ENCODE measurements at places on chromosomes 7 and 10.

GRCh38 chr10:48377751-48378530, 71.5 kb downstream of the MAPK8 start:
- no peak for DNase-seq

- no peak for DNase-seq
These were observed 327.1 kb downstream of the GPR158 start for GRCh38 chr10:25501912-25502311.

DNA sequence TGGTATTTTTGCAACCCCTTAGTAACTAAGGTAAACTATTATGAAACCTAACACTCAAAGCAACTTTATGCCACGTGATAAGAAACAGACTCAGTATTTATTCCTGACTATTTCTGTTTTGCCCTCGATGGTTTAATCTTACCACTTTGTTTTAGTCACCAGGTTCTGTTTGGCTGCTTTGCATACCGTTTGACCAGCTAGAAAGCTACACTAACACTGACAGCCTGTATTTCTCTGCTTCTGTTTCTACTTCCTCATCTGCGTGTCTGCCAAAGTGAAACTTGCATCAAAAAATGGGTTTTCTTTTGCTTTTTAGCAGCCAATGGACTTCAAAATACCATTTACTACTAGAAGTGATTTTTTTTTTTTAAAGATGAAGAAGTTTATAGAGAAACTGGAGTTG, 802.5 kb downstream of the GRM8 start:
- DNase-seq, result no peak

DNA sequence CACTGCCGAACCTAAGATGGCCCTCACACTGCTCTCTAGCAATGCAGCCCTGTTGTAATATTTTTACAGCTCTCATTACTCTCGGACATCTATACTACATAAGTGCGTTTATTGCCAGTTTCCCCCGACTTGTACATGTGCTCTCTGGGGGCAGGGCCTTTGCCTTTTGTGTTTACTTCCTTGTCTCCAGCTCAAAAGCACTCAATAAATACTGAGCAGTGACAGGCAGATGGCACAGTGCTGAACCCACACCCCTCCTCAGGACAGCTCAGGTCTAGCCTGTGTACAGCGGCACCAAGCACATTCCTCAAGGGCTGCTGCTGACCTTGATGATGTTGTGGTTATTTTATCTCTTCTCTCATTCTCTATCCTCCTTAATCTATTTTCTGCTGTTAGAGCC, 68.0 kb upstream of the ELMO1 start:
- no peak for DNase-seq

GRCh38 chr7:6497994-6498393, 50.2 kb upstream of the DAGLB start:
- no peak for DNase-seq

GRCh38 chr7:143239813-143240212, 18.0 kb downstream of the TAS2R40 start:
- DNase-seq, result no peak

- no peak for DNase-seq
These were observed 34.8 kb downstream of the SGCE start for GRCh38 chr7:94621120-94621519.

DNA sequence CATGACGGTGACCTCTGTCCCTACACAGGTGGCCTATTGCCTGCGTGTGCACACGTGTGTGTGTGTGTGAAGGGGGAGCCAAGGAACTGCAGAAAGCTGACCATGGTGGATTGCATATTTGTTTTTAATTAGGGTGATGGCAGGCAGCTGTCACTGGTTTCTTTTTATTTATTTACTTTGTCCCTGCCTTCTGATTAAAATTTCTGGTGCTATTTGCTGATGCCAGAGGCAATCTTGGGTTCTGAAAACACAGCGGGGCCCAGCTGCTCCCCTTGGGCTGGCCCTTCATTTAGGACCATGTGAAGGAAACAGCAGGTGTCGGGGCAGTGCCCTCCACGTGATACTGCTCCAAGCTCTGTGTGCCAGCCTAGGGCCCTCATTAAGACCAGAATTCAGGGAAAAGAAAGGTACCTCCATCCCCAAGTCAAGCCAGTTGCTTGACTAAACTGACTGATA, 71.3 kb upstream of the PODXL start:
- DNase-seq, result no peak

DNA sequence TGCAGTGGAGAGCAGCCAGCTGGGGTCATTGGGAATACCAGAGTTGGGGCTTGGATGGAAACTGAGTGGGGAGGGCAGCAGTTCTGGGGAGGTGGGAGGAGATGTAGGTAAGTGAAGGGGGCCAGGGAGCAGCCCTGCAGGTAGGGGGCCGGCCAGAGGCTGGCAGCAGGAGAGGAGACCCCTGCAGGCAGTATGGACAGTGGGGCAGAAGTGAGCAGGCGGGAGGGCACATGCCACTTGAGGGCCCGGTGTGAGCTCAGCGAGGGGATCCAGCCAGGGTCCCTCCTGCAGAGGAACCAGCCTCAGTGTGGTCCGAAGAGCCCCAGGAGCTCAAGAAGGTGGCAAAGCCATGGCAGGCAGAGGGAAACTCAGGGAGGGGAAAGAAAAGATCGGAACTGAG, 75.4 kb downstream of the WDR11 start:
- no peak for DNase-seq

DNA sequence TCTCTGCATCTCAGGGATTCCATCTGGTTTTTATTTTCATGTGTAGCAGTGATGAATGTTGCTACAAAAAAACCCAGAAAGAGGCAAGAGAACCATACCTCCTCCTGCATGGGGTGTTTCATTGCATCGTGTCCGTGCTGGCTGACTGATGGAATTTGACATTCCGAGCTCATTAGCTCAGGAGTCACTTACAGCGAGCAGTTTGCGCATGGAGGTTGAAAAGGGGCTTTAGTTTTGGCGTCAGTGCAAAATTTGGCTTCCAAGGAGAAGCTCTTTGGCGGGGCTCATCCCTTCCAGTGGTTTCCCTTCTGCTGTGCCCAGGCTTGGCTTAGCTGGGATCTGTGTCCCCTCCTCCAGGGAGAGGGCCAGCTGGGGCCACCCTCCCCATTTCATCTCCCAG, 25.8 kb downstream of the EMX2 start:
- DNase-seq, result no peak

GRCh38 chr7:139078399-139078798, 31.1 kb downstream of the ZC3HAV1 start:
- no peak for DNase-seq

DNA sequence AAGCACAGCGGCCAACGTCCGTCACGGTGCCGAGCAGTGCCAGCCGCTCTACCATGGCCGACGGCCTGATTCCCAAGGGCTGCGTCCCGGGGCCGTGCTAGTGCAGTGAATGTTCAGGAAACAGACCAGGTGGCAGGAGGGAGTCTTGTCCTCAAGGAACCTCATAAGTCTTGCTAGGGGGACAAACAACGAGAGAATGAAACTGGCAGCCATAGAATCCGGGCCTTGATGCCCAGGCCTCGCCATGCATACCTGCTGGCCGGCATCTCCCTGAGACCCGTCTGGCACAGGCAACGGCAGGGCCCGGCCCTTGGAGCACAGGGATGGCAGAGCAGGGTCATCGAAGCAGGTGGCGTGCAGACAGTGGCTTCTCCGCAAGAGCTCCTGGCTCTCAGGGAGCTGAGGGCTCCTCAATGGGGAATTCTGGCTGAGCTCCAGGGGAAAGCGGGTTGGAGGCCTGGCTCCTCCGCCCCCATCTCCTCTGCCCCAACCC, 58.8 kb downstream of the DIP2C start:
- DNase-seq, result no peak

DNA sequence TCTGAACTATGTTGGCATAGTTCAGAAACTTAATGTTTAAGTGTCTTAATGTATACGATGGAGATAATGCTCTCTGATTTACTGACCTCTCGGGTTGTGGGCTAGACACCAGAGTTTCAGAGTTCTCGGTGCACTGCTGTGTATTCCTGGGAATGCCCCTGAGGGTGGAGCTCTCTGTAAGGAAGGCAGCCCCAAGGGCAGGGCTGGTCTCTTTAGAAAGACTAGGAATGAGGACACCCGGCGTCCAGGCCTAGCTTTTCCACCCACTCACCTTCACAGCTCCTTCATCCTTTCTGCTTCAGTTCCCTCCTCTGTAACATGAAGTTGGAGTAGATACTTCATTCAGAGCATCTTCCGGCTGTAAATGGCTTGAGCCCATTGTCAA, 536.6 kb upstream of the GALNT17 start:
- DNase-seq, result no peak

- DNase-seq, result no peak
These were observed 759.1 kb upstream of the IGFBP3 start for GRCh38 chr7:46680147-46680546.

GRCh38 chr10:133168617-133169031, 8.6 kb downstream of the KNDC1 start:
- DNase-seq, result no peak

DNA sequence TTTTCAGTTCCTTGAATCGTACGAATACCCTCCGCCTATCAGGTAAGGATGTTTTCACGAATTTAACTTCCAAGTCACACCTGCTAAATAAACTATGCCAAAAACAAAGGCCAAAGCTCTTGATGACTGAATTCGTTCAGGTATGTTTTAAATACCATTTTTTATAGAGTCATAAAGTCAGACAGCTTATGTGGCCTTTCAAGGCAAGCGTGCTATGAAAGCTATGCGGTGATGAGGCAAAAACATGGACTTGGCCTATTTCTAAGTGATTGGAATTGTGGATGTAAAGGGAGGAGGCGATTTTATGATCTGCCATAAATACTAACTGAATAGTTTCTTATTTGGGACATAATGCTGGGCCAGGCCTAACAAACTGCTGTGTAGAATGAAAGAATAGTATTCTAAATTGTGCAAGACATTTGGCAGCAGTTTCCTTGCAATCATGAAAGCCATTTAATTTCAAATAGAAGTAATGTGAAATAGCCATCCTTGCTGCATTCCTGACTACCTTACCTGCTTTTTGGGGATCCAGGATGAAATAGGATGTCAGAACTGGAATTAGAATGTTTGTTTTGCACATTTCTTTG, 14.0 kb downstream of the SLC39A12 start:
- DNase-seq, result no peak

GRCh38 chr7:47661051-47661714, 79.3 kb upstream of the TNS3 start:
- no peak for DNase-seq

DNA sequence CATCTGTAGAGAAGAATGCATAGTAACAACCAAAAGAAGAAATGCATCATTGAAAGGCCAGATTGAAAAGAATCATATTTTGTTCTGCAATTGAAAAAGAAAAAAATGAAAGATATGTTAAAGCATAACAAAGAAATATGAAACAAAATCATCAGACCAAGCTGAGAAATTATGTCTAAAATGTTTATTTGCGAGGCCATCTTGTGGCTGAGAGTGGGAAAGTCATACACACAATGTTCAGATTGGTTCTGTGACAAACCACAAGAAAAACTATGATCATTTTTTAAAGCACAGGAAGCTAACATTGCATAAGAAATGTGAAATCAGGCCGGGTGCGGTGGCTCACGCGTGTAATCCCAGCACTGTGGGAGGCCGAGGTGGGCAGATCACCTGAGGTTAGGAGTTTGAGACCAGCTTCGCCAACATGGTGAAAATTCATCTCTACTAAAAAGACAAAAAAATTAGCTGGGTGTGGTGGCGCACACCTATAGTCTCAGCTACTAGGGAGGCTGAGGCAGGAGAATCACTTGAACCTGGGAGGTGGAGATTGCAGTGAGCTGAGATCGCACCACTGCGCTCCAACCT, 36.6 kb downstream of the ABCB5 start:
- DNase-seq, result no peak

GRCh38 chr7:158840604-158841003, 11.3 kb upstream of the ESYT2 start:
- no peak for DNase-seq

GRCh38 chr10:130065251-130065650, 45.4 kb downstream of the C10orf143 start:
- no peak for DNase-seq

DNA sequence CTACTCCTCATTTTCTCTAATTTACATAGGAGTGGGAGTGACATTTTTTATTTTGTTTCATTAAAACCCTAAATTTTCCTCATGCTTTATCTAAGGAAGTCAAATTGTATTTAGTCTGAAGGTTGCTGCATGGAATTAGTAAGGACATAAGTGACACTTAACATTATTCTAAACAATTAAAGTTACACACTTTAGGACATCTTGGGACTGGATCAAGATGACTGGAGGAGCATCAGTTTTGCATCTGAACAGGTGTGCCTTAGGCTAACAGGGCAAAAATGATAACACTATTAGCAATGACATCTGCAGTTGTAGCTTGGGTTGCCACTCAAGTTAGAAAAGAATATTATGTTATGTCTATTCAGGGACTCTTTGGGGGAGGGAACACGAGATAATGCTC, 199.4 kb downstream of the HDAC9 start:
- no peak for DNase-seq

- no peak for DNase-seq
These were observed 634.8 kb downstream of the TYW1 start for GRCh38 chr7:67631476-67631875.

- DNase-seq, result no peak
These were observed 310.6 kb upstream of the MGMT start for GRCh38 chr10:129156406-129156805.

DNA sequence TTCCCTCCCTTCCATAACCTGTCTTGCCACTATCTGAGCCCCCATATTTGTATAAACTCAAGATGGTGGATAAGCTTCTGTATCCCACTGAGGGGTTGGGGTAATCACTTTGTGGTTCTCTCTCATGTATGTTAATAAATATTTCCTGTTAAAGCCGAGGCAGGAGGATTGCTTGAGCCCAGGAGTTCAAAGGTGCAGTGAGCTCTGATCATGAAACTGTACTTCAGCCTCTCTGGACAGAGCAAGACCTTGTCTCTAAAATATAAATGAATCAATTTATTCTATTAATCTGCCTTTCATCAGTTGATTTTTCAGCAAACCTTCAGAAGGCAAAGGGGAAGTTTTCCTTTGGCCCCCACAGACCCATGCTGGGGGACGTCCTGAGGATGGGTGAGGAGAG, 1.8 kb upstream of the RARRES2 start:
- no peak for DNase-seq

- DNase-seq, result peak; percentile 65
These were observed 10.4 kb downstream of the ATG9B start for GRCh38 chr7:151013733-151014497.

DNA sequence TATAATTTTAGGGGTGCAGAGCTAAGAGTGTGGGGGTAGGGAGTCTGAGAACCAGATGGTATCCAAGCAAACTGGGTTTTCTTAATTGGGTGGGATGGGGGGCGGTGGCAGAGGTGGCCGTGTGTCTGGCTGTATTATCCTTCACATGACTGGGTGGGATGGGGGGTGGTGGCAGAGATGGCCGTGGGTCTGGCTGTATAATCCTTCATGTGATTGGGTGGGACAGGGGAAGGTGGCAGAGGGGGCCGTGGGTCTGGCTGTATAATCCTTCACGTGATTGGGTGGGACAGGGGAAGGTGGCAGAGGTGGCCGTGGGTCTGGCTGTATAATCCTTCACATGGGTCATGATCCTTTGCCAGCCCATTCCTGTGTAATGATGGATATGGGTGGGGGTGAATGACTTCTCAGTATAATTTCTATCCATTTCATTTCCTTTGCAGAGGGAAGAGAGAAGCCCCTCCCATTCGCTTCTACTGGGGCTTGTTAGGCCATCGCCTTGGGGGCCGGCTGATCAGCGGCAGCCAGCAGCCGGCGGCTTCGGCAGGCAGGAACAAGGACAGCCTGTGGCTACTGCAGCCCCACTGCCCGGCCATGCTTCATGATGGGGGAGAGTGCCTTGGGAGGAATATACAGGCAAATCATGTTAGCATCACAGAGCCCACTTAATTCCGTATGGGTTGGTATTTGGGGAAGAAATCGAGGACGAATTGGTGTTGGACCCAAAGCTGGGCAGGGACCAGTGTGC, 179.6 kb upstream of the MKI67 start:
- DNase-seq, result no peak
